NCI-H1417 (cell line): ENCODE measurements at places on chromosomes 12 and 14.

DNA sequence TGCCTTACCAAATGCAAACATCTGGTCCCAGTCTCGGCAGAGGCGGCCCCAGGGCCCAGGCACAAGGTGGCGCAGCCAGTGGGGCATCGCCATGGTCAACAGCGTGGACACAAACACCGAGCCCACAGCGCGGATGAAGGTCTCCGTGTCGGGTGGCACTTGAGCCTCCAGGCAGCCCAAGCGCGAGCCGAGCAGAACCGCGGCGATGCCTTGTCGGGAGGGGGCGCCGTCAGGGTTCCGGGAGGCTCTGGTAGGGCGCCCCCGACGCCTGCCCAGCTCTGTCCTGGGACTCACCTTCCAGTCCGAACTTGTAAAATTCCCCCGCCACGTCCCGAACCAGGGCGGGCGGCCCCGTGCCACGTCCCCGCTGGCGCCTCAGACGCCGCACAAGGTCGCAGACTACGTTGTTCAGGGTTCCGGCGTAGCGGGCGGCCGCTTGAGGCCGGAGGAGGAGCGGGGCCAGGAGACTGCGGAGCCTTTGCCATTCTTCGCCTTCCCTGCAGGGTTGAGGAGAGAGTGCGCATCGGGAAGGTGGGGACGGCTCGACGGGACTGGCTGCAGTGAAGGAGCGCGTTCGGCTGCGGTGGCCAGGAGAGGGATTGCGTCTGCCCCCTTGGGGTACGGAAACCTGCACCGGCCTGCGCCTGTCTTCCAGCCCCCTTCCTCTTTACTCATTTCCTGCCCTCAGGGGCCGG is 1.7 kb downstream of the CYP27B1 start:
- peak; percentile 60 for DNase-seq

- DNase-seq: no peak
Measured at GRCh38 chr12:20044846-20045245, 323.5 kb upstream of the PDE3A start.

DNA sequence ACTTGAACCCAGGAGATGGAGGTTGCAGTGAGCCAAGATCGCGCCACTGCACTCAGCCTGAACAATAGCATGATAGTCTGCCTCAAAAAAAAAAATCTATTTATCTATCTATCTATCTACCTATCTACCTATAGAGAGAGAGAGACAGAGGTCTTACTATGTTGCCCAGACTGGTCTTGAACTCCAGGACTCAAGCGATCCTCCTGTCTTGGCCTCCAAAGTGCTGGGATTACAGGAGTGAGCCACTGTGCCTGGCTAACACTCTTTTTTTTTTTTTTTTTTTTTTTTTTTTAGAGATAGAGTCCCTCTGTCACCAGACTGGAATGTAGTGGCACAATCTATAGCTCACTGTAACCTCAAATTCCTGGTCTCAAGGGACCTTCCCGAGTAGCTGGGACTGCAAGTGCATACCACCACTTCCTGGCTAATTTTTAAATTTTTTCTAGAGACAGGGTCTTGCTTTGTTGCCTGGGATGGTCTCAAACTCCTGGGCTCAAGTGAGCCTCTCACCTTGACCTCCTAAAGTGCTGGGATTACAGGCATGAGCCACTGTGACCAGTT is 1.9 kb downstream of the FAM186A start:
- no peak for DNase-seq

DNA sequence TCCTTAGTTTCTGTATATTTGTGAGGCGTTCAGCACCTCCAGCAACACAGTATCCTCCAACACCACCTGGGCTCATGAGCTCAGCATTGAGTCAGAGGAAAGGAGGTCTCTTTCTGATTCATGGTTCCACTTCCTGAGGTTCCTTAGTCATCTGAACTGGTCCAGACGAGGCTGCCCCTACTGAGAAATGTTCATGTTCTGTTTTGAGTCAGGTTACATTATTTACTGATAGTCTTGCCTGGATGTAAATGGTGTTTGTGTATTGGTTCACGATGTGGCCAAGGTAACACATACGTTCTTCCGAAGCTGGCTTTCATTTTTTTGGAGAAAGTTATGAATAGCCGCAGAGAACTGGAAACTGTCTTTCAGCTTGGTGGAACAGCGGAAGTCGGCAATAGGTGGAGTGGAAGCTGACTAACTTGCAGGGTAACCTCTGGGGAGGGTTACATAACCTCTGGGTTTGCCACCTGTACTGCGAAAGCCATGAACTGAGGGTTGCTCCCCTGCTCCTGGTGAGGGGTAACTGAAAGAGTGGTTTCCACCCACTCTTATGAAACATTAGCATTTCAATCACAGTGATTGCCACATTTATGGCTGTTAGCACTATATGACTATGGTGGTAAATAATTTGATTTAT is 42.2 kb upstream of the MANSC4 start:
- no peak for DNase-seq

GRCh38 chr12:97556302-97556779 is 93.7 kb downstream of the RMST start:
- DNase-seq: peak; percentile 31

GRCh38 chr12:25757037-25757665 is 201.3 kb upstream of the RASSF8 start:
- DNase-seq: no peak

DNA sequence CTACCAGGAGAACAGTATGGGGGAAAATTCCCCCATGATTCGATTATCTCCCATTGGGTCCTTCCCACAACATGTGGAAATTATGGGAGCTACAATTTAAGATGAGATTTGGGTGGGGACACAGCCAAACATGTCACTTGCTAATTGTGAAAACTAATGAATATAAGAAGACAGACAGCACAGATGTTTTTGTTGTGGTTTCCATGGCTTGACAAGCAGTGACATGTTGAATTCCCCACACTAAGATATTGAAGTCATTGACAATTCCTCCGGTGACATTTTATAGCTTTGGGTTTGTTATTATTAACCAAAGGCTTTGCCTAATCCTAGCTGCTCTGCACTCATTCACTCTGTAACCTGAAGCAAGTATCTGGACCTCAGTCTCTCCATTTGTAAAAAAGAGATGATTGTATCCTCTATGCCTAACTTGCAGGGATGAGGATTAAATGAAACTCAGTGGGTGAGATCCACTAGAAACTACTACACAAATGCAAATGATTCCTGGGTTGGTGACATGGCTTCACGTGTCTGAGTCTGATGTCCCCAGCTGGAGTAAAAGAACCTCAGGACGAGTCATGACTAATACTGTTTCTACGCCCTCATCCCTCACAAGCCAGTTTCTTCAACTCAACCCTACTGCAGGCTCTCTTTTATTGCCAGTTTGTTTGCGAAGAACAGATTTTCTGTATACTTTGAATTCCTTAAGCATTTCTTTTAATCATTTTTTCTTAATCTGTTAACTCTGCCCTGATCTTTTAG is 71.6 kb downstream of the ASCL1 start:
- no peak for DNase-seq

GRCh38 chr12:8065991-8066594 is at the start of gene C3AR1:
C3AR1 (minus strand) TSS chr12:8066359; CDS start chr12:8060185, 6,174 bp downstream.
- DNase-seq: no peak

DNA sequence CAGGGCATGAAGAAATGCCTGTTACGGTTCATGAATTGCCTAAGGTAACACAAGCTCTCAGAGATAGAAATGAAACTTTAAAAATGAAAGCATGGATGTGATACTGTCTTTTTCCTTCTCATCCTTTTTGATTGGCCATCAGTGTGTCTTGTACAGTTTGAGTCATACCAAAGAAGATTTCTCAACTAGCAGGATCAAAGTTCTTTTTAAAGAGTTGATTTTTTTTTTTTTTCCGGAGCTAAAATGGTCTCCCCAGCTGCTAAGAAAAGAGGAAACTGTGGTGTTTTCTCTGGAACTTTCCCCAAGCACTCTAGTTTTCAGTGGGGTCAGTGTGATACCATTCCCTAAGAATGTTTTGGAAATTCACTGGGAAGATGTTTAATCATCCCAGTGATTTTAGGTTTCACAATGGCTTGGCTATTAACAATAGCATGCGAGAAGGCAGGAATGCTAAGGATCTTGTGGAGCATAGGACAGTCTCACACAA is 105.0 kb downstream of the ETNK1 start:
- DNase-seq: no peak

DNA sequence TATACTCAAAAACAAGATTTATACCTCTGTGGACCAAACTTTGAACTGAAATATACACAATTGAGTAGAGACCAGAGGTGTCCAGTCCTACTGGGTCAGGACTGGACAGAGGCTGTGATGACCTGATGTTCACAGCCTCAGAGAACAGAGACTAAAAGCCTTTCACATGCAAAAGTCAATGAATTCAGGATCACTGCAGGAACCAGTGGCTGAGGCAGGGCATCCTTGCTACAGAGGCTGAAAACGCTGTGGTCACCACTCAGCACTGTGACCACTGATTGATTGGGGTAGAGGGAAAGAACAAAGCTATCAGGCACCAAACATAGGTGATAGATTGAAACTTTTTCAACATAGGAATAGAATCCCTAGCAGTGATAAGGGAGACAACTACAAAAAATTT is 25.1 kb downstream of the GRIP1 start:
- no peak for DNase-seq

DNA sequence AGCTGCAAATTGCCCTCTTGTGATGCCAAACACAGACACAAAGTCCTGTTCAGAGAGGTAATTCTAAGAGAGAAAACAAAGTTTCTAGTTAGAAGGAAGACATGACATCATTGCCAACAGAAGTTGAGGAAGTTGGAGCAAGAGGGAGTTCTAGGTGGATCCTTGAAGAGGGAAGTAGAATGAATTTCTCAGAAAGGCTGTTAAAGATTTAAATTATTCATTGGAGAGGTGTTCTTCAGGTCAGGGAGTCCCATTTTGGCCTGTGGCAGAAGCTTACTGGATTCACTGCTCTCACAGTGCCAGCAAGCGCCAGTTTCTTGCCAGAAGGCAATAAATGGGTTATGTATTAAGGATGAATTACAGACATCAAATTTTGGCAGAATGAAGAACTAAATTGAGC is 15.3 kb downstream of the TSFM start:
- DNase-seq: no peak

GRCh38 chr14:77889971-77890442 is 90.1 kb downstream of the ADCK1 start:
- no peak for DNase-seq

DNA sequence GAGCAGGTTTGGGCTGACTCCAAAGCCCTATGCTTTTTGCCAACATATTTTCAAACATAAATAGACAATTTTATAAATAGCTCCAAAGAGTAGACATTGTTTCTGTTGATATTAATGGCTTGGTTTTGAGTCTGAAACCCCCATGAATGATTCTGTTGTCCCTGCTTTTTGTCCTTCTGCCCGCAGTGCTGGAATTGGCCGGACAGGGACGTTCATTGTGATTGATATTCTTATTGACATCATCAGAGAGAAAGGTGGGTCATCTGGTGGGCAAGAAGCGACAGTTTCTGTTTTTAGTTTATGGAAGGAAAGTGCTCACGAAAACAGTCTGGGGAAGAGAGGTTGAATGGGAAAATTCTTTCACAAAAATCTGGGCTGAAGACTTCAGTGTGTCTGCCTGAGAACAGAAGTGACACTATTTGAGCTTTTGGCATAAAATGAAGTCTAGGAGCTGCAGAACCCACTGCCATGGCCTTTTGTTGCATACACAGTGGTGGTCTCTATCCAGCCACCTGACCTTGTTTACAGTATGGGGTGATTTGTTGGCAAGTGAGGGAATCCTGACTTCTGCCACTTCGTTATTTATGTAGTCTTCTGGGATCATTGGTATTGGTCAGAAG is 69.6 kb downstream of the PTPN11 start:
- no peak for DNase-seq

GRCh38 chr12:9810671-9811070 is 16.6 kb upstream of the KLRF1 start:
- no peak for DNase-seq

DNA sequence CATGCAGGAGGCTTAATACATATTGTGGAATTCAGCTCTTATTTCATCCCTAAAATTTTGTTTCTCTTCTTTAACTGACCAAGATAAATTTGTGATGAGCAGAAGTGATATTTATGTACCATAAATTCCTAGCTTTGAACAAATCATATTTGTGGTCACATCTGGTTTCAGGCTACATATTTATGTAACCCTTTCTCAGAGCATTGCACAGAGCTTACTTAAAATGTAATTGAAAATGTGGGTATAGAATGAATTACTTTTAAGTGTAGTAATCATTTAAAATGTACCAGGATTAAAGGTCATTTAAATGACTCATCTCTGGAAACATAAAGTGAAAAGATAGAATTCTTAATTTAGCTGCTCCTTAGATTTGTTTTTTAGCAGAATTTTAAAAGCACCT is 129.9 kb upstream of the FRMD6 start:
- DNase-seq: no peak

GRCh38 chr12:25017336-25017735 is 68.4 kb upstream of the BCAT1 start:
- DNase-seq: no peak

DNA sequence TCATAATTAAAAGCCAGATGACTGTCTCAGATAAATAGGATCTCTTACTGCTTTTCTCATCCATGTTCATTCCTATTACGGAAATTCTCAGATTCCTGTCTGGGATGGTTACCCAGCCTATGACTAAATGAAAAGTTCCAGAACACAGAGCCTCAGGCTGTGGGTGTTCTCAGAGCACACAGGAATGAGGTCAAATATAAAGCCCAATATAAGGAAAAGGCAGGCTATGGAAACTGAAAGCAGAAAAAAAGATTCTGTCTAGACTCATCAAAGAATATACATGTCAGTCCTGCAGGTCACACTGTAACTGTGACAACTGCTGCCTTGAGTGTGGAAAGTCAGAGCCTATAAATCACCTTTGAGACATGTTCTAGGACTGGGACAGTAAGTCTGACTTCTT is 64.3 kb downstream of the DCAF5 start:
- DNase-seq: no peak

- no peak for DNase-seq
Measured at GRCh38 chr14:104652386-104652785, 37.0 kb upstream of the INF2 start.

DNA sequence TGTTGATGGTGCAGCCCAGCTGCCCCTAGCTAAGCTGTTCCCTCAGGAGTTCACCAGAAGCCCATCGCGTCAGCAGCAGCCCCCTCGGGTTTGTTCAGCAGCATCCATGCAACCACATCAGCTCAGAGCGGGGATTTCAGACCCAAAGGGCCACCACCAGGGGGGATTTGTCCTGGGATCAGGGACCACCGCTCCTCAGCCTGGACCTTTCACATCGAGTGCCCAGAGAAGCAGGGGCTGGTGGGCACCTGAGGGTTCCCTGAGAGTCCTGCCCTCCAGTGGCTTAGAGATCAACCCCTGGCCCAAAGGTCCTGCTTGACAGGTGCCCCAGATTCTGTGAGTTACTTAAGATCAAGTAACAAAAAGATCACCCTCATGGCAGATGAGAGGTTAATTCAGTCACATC is 65.9 kb upstream of the C14orf180 start:
- no peak for DNase-seq

DNA sequence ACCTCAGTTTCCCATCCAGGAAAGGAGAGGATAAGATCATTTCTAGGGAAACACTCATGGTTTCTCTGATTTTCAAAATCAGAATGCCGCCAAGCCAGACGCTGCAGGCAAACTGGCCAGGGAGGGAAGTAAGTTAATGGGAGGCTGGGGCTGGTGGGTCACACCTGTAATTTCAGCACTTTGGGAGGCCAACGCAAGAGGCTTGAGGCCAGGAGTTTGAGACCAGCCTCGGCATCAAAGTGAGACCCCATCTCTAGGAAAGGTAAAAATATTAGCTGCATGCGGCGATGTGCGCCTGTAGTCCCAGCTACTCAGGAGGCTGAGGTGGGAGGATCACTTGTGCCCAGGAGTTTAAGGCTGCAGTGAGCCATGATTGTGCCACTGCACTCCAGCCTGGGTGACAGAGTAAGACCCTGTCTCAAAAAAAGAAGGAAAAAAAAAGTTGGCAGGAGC is 587 bp downstream of the SELPLG start:
- DNase-seq: no peak
